Naive thymus-derived CD8-positive, alpha-beta T cell (primary cell): ENCODE measurements at places on chromosomes 16 and 17. TPM values are rescaled to one million over a fixed set of nuclear protein-coding genes. Genes with fewer than 3 reads are reported as not detected.

DNA sequence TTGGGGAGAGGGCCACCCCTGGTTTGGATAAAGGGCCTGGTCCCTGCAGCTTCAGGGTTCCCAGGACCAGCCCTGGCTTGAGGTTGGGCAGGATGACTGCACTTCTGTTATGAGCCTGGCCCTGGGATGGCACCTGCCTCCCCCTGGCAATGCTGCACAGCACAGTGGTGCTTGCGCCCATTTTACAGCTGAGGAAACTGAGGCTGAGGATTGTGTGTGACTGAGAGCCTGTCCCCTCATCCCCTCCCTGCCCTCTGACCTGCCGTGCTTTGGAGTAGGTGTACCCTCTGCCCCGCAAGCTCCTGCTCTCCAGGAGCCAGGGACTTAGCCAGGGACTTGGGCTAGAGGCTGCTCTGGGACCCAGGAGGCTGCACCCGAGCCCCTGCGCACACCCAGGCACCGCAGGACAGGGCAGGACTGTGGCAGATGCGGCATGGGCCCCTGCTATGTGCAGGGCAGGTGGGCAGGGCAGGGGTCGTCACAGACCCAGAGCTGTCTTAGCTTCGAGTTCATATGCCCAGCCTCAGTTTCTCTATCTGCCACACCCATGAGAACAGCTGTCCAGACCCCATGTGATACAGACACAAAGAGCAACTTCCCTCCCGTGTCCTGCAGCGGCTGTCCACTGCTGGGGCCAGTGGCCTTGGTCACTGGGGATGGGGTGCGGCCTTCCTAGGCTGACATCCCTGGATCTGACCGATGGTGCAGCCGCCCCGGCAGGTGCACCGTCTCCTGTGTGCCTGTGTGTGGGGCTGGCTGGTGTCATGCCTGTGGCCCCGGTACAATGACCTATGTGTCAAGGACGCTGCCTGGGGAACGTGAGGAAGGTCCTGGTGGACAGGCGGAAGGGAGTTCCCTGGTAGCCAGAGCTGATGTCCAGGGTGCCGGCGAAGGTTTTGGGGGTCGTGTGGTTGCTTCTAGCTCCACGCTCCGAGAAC, 36.6 kb downstream of the BAHCC1 start:
- peaks cover 61% of the 10 kb centered on the region for H3K27me3 ChIP-seq
- no peaks in the 10 kb centered on the region for H3K36me3 ChIP-seq
- H3K27ac ChIP-seq, result no peak overlapping the region
- no peak for DNase-seq

DNA sequence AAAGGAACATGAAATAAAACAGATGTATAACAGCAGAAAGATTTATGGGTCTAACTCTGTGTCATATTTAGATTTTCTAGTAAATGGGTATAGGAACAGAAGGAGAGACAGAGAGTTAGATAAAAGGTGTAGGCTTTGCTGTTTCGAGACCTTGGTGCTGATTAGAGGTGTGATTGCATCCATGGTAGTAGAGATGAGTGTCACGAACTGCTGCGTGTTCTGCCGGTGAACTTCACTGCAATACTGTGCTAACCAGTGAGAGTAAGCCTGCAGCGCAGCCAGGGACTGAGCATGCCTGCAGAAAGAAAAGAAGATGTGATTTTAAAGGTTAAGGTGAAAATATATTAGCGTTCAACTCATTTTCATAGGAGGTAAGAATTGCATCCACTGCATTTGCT, 53.7 kb upstream of the GSG1L start:
- DNase-seq, result no peak
- H3K36me3 ChIP-seq, result peaks cover 95% of the 10 kb centered on the region
- peaks cover 16% of the 10 kb centered on the region for H3K4me1 ChIP-seq
- H3K27ac ChIP-seq, result peak overlapping the region; percentile 68

DNA sequence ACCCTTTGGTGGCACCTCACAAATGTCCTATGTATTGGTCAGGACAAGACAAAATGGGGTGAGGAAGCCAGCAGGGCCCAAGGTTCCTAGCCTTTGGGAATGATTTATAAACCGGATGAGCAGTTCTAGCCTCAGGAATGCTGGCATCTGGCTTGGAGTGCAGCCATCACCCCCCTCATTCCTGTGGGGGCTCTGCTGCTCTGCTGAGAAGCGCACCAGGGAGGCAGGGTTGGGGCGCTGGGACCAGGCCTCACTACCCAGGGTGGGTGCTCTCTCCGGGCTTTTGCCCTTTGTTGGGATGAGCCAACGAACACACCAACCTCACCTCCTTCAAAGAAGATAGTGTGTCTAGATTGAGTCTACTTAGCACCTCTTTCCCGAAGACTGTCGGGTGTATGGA, 39.2 kb downstream of the TMEM11 start:
- no peak overlapping the region for H3K4me3 ChIP-seq
- no peak overlapping the region for H3K27ac ChIP-seq

DNA sequence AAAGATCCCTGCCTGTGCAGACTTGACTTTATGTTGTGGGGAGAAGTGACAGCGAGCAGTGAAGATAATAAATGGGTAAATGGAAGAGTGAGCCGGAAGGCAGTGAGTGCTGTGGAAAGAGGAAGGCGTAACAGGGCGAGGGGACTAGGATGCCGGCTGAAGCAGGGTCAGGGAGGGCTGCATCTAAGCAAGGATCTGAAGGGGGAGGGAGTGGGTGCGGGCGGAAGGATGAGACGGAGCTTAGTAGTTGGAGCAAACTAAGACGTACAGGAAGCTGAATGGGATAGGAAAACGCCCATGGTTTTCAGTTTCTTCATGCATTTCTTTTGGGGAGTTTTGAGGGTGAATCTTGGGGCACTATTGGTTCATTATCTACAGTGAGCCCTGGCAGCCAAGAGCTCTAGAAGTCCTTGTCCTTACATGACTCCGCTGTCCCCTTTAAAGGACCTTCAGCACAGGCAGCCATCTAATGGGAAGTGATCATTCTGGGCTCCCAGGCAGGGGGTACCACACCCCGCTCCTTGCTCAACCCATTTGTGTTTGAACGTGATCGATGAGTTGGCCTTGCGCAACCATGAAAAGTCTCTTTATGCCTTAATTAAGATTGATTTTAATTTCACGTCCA, 10.4 kb upstream of the NAT9 start:
- H3K27me3 ChIP-seq, result no peaks in the 10 kb centered on the region
- no peak for DNase-seq
- H3K36me3 ChIP-seq, result no peaks in the 10 kb centered on the region
- peak overlapping the region; percentile 56 for H3K4me3 ChIP-seq

DNA sequence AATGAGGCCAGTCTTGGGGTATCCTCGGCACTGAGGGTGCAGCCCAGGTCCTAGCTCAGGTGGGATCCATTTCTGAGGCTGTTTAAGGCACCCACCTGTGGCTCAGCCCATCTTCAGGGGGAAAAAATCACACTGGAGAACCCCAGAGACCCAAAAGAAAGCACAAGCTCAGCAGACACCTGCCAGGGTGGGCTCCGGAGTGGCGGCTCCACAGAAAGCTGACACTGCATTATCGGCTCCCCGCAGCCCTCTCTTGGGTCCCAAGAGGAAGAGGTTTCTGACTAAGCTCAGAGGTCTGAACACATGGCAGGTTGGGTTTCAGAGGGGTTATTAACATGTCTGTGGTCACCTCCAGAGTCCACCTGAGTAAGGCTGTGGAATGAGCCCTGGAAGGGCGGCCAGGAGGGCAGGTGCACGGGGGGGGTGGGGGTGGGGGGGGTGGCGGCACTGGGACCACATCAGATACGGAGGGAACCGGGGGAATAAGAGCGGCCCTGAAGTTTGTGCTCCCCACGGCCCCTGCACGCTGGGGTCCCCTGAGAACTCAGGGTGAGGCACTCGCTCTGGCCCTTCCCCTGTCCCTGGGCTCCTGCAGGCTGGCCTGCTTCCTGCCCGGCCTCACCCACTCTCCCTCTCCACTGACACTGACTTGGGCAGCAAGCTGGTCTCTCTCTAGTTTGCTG, 79.5 kb downstream of the TIMM22 start:
- H3K36me3 ChIP-seq, result no peaks in the 10 kb centered on the region
- H3K4me3 ChIP-seq, result no peak overlapping the region
- peaks cover 3% of the 10 kb centered on the region for H3K4me1 ChIP-seq

GRCh38 chr17:4378626-4379025, 12.2 kb upstream of the UBE2G1 start:
- no peak overlapping the region for H3K4me3 ChIP-seq
- DNase-seq, result no peak
- H3K36me3 ChIP-seq, result no peaks in the 10 kb centered on the region
- H3K27me3 ChIP-seq, result no peaks in the 10 kb centered on the region

DNA sequence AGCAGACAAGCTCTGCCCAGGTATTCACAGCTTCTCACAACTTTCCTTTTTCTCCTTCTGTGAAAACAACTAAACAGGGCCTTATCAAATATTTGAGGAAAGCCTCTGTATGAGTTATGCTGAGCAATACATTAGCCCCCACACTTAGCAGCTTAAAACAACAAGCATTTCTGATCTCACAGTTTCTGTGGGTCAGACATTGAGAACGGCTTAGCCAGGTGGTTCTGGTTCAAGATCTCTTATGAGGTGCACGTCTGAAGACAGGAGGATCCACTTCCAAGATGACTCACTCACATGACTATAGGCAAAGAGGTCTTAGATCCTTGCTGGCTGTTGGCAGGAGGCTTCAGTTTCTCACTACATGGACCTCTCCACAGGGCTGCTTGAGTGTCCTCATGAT, 181.4 kb upstream of the WSCD1 start:
- H3K36me3 ChIP-seq, result no peaks in the 10 kb centered on the region
- no peak overlapping the region for H3K4me3 ChIP-seq

DNA sequence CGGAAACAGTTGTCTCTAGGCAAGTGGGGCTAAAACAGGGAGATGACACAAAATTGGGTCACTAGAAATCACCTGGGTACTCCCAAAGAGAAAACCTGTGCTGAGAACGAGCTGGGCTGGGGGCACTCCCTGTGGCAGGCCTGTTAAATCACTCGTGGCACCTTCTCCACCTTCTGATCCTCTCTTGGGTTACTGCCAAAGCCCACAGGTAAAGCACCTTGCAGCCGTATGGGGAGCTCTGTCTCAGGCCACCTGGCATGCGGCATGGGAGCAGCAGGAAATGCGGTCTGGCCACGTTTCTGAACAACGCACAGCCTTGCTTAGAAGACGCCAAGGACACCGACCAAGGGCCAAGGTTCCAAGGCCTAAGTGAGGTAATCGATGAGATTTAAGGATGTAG, 21.5 kb upstream of the ICAM2 start:
- no peaks in the 10 kb centered on the region for H3K36me3 ChIP-seq
- no peak for DNase-seq
- H3K27me3 ChIP-seq, result no peaks in the 10 kb centered on the region
- no peak overlapping the region for H3K27ac ChIP-seq
- no peak overlapping the region for H3K4me3 ChIP-seq

DNA sequence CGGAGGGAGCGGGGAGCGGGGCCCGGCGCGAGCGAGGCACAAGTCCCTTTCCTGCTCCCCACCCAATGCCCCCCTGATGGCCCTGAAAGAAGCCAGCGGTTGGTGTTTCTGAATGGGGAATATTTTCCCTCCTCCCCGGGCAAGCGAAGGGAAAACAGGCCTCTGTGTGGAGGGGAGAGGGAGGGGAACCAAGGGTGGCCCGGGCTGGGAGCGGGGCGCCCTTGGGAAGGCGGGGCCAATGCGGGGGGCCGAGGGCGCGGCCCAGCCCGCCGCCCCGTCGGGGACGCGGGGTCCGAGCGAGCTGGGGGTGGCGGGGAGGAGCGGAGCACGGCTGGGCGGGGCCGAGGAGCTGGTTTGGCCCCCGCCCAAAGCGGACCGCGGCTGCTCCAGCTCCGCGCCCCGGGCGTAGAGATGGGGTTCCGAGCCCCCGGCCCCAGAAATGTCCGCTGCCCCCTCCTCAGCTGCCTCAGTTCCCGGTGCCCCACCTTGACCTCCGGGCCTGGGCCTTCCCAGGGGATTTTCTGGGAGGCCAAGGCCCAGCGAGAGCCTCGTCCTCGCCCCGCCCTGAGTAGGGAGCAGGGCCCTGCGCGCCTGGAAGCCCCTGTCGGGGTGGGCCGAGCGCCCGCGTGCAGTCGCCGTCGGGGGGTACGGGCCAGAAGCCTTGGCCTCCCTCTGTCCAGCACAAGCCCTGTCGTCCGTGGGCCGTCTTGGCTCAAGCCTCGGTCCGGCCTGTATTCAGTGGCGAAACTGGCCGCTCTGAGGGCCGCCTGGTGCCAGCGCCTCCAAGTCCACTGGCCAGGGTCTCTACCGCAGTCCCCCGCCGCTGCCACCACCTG, 3.9 kb upstream of the HEXIM1 start:
- H3K36me3 ChIP-seq, result peaks cover 5% of the 10 kb centered on the region
- H3K4me3 ChIP-seq, result peak overlapping the region; percentile 68
- H3K27me3 ChIP-seq, result no peaks in the 10 kb centered on the region
- H3K27ac ChIP-seq, result peak overlapping the region; percentile 91

- DNase-seq, result no peak
- H3K4me1 ChIP-seq, result peaks cover 57% of the 10 kb centered on the region
- no peaks in the 10 kb centered on the region for H3K36me3 ChIP-seq
- peak overlapping the region; percentile 94 for H3K27ac ChIP-seq
- H3K27me3 ChIP-seq, result peaks cover 3% of the 10 kb centered on the region
Measured at GRCh38 chr17:21286066-21286770, 1.7 kb downstream of the MAP2K3 start.

DNA sequence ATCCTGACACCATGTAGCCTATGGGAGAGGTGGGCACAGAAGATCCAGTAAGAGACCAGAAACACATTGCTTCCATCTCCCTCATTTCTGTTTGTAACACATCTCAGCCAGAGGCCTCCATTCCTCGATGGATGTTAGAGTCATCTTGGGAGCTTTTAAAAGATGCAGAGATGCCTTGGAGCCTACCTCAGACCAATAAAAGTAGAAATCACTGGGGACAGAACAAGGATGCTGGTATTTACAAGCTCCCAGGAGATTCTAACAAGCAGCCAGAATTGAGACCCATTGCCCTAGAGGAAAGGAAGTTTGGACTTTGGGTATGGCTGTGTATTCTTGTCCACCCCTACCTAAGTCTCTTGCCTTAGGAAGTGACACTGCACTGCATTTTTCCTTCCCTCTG, 40.8 kb downstream of the HS3ST3A1 start:
- H3K4me1 ChIP-seq, result no peaks in the 10 kb centered on the region
- H3K4me3 ChIP-seq, result no peak overlapping the region
- no peak overlapping the region for H3K27ac ChIP-seq
- no peaks in the 10 kb centered on the region for H3K36me3 ChIP-seq
- DNase-seq, result no peak

DNA sequence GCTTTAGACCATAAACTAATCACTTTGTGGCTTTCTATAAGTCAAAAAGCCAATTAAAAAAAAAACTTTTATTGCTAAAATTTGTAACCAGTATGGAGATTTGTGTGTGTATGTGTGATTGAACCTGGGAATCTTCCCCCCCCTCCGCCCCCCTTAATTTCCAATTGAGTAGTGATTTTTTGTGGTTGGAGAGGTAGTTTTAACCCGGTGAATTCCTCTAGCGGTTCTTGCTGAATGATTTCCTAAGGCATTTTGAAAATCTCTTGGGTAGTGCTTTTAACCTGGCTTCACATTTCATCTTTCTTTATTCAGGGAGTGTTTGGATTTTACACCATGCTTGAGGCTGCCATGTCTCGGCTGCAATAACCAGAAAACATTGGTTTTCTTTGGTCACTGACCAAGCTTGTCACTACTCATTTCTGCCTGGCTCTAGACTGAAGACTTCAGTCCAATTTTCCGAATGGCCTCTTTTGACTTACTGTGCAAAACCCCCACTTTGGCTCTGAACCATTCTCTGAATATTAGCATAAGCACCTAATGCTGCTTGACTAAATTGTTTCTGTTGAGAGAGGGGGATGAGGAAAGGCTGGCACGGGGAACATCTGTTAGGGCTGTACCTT, 35.6 kb downstream of the PRKCA start:
- no peaks in the 10 kb centered on the region for H3K27me3 ChIP-seq
- no peak overlapping the region for H3K27ac ChIP-seq
- DNase-seq, result no peak
- H3K4me1 ChIP-seq, result peaks cover 61% of the 10 kb centered on the region

GRCh38 chr17:65371702-65372101, 189.7 kb downstream of the AXIN2 start:
- H3K36me3 ChIP-seq, result no peaks in the 10 kb centered on the region
- H3K4me1 ChIP-seq, result peaks cover 9% of the 10 kb centered on the region
- H3K27me3 ChIP-seq, result no peaks in the 10 kb centered on the region
- no peak overlapping the region for H3K4me3 ChIP-seq
- no peak overlapping the region for H3K27ac ChIP-seq

TAT gene
- not detected for polyA plus RNA-seq
